Activated CD4-positive, alpha-beta T cell treated with anti-CD3 and anti-CD28 coated beads for 4 hours (primary cell): ENCODE measurements at places on chromosomes 7 and 10.

- no peak for DNase-seq
Observed at GRCh38 chr7:109126404-109127050, 556.9 kb downstream of the DNAJB9 start.

DNA sequence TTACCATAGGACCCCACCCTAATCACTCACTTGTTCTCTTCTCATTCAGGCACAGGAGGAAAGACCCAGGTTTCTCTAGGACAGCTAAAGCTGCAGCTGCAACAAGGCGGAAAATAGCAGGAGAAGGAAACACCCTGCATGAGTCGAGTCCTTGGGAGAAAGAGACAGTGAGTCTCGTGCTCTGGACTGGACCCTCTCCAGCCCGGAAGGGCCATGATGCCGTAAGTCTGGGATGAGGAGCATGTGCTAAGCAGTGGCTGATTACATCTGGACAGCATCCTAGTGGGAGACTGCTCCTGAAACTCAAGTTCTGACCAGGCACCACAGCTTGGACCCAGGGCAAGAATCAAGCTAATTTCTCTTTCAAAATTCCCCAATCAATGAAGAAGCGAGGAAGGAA is 39.4 kb downstream of the FBXW4 start:
- DNase-seq = no peak

- no peak for DNase-seq
Observed at GRCh38 chr7:143303733-143304132, 12.2 kb upstream of the CLCN1 start.

DNA sequence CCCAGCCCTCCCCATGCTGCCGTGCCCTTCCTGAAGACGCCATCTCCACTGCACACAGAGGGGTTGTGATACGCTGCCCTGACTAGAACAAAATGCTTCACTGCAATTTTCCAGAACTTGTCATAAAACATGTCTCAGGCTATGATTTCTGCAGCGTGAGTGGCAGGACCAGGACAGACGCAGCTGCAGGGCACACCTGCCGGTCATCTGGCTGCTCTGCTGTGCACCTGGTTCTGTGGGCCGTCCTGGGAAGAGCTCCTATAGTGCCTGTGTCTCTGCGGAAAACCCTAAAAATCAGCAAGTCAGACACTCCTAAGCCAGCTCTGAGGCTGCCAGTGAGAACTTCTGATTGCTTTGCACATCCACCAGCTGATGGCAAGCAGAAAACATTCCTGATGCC is 39.7 kb upstream of the DIP2C start:
- no peak for DNase-seq

DNA sequence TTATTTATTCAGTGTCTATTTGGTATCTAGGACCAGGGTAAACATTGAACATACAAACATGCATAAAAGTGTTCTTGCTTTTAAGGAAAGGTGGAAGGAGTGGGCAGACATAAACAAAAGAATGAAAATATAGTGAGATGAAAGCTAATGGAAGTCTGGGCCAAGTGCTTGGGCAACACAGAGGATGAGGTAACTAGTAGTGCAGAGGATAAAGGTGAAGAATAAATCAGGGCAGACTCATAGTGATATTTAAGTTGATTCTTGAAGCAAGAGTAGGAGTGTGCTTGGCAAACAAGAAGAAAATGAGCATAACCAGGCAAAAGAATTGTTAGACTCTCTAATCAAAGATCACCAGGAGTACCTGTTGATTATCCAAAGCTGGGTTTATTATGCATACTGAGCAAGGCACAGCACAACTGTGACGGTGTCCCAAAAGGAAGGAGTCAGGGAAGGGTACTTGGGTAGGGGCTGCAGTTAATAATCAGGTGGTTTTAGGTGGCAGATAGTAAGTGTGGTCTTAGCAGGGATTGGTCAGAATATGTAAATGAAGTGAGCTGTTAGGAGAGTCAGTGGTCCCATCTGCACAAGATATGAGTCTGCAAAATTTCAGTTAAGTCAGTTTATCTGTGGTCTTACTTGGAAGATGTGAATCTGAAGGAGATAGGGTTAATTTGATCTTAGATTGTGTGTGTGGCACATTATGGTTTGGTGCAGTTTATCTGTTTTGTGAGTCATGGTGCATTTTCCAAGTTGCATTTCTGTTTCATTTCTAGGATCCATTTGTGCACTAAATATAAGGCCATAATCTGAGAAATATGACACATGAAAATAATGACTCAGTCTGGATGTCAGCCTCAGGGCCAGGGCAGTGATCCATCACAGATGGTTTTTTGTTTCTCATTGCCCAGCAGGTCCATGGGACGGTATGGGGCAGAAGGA is 30.6 kb upstream of the TAX1BP1 start:
- DNase-seq = no peak

GRCh38 chr7:36686499-36686898 is 37.8 kb downstream of the AOAH start:
- peak; percentile 28 for DNase-seq

DNA sequence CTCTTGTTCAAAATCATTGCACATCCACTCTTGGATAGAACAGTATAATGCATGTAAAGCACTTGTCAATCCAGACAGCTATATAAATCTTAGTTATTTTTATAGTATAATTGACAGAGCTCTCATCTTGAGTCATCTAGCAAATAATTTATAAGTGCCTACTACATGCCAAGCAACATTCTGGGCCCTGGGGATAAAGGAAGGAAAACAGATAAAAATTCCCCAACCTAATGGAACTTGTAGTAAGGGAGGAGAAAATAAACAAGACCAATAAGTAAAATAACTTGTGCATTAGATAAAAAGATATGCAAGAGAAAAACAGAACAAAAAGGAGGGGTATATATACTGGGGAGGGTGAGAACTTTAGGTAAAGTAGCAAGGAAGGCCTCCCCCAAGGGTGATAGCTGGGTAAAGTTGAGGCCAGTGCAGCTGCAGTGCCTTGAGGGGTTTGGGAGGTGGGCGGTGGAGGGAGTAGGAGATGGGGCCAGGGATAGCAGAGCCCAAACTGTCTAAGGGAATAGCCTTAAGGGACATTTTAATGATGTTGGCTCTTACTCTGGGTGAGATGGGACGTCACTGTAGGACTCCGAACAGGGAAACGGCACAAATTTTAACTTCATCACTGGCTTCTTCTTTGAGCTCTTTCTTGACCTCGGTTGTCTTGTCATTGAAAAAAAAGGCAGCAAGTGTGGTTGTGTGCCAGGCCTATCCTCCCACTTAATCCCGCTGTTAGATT is 79.3 kb upstream of the SEC61G start:
- DNase-seq = no peak

GRCh38 chr7:65953001-65953720 is 28.9 kb downstream of the GUSB start:
- DNase-seq = no peak

DNA sequence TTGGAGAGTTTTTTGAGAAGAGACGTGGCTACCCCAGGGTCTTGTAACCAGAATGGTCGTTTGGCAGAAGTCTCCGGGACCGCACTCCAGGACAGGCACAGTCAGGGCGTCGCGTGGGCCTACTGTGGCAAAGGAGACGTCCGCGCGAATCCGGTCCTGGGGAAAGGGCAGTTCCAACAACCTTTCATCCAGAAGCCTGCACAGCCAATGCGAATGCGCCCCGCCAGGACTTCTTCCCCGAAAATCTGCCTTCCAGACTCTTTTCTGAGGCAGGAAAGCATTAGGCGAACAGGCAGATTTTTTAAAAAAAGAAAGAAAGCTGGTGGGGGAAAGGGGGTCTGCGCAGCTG is 2.0 kb downstream of the HPSE2 start:
- DNase-seq = no peak

- DNase-seq = no peak
Observed at GRCh38 chr10:22148961-22149360, 68.9 kb downstream of the EBLN1 start.

- DNase-seq = no peak
Observed at GRCh38 chr7:151233804-151234203, 1.5 kb downstream of the CHPF2 start.

DNA sequence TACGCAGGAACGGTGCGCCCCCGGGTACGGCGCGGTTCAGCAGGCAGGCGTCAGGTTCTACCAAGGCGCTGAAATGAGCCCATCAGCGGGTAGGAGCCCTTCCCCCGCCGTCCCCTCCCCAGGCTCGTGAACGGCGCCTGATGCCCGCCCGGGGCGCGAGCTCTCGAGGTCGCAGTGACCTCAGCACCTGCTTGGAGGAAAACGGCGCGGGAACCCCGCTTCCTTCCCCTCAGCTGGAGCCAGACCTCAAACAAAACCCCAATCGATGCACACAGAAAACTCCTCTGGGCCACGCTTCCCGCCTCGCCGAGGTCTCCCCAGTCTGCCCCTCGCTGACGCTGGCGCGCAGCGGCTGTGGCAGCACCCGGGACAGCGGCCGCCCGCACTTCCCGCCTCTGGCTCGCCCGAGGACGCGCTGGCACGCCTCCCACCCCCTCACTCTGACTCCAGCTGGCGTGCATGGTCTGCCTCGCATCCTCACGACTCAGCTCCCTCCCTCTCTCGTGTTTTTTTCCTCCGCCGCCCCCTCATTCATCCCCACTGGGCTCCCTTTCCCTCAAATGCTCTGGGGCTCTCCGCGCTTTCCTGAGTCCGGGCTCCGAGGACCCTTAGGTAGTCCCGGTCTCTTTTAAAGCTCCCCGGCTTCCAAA is 514 bp upstream of the GAD2 start:
- no peak for DNase-seq

DNA sequence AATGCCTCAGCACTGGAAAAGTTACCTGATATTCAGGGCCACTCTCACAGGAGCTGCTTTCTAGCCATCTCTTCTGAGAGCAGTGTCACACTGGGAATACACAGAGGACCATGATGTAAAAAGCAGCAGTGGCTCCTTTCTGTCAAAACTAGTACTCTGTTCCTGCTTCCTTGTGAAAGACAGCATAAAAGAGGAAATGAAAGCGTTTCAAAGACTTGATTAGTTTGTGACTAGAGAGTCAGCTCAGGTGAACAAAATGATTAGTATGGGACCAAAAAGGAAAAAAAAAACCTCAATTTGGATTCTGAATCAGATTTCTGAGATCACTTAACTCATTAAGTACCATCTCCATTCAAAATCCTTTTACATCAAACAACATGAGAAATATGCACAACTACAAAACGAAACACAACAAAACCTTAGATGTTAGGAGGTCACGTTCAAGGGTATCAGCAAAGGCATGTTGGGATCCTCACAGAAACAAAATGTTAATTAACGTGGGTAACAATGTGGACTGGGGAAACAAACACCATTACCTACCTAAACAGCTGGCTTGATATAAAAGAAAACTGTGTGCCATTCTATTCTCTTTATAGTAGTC is 103.7 kb downstream of the MACC1 start:
- no peak for DNase-seq

DNA sequence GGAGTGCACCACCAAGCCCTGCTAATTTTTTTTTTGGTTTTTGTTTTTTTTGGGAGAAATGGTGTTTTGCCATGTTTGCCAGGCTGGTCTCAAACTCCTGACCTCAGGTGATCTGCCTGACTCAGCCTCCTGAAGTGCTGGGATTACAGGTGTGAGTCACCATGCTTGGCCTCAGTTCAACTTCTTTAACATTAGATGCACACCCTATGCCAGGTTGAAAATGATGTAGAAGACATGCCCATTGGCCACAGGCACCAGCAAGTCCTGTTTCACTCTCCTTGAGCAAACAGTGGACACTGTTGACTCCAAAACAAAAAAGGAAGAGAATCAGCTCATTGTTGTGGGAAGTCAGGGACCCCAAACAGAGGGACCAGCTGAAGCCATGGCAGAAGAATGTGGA is 1205.3 kb downstream of the REEP3 start:
- no peak for DNase-seq

DNA sequence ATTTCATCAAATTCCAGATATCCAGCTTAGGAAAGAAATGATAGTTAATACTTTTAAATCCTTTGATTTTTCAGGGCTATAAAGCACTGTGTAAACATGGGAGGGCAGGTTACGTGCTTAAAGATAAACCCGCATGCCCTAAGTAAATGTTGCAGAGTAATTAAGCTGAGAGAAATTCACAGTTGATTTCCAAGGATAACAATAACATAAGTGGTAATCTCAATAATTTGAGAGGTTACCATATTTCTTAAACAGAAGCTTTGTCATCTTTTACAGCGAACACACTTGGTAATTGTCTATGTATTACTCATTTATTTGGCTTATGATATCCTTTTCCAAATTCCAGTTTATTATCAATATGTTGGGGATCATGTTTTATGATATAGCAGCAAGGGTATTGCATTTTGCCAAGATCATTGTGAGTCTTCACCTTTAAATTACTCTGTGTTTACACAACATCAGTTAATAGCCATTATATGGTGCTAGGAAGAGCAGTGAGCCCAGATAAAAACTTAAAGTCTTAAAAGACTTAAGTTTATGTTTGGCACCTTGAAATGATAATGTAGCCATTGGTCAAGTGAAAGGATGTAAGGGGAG is 15.4 kb downstream of the MGAM start:
- no peak for DNase-seq

DNA sequence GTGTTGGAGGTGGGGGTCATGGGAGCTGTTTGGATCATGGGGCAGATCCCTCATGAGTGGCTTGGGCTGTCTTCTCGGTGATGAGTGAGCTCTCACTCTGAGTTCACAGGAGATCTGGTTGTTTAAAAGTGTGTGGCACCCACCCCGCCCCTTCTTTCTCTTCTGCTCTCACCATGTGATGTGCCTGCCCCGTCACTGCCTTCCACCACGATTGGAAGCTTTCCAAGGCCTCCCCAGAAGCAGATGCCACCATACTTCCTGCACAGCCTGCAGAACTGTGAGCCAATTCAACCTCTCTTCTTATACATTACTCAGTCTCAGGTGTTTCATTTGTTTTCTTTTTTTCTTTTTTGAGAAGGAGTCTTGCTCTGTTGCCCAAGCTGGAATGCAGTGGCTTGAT is 170.0 kb downstream of the PTPN20 start:
- DNase-seq = no peak

DNA sequence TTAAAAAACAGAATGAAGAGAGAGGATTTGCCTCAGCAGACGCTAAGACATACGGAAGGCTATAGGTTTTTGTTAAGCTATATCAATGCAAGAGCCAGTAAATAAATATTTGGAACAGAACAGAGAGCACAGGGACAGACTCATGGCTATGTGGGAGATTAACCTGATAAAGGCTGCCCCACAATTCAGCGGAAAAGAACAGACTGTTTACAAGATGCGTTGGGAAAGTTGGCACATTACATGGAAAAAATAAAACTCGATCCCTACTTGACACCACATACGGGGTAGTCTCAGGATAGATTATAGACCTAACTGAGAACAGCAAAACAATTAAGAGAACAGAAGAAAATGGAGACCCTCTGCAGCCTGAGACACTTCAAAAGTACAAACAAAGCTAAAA is 10.8 kb downstream of the KCNH2 start:
- DNase-seq = no peak

DNA sequence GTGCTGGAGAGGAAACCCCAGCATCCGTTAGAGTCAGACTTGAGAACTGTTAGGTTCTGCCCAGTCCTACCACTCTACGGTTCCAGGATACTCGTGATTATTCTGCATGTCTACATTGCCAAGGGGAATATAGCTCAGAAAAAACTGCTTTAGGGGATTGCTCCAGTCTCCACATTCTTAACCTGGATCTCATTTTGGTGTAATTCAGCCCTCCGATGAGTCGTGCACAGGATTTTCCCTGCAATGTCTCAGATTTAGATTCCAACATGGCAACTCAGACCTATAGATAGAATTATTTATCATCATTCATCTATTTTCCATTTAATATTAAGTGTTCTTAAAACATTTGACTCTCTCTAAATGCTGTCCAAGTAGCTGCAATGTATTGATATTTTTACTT is 121.1 kb upstream of the ZEB1 start:
- no peak for DNase-seq
